GM23248 (cell line): ENCODE measurements at places on chromosomes 4 and X. TPM values are rescaled to one million over a fixed set of nuclear protein-coding genes. Genes with fewer than 3 reads are reported as not detected.
A peak's percentile ranks its signal among the peaks of the same experiment; 100 is the strongest.

Gene DGAT2L6
- not detected in 2 replicates for total RNA-seq

Gene ASMTL
- total RNA-seq, result 8.1 and 15.7 TPM in 2 replicates

GRCh38 chrX:148771440-148771839, 271.0 kb downstream of the AFF2 start:
- no peak overlapping the region for H3K4me3 ChIP-seq
- H3K4me1 ChIP-seq, result no peaks in the 10 kb centered on the region
- no peaks in the 10 kb centered on the region for H3K27me3 ChIP-seq
- no peak for DNase-seq
- H3K27ac ChIP-seq, result no peak overlapping the region
- H3K36me3 ChIP-seq, result no peaks in the 10 kb centered on the region

DNA sequence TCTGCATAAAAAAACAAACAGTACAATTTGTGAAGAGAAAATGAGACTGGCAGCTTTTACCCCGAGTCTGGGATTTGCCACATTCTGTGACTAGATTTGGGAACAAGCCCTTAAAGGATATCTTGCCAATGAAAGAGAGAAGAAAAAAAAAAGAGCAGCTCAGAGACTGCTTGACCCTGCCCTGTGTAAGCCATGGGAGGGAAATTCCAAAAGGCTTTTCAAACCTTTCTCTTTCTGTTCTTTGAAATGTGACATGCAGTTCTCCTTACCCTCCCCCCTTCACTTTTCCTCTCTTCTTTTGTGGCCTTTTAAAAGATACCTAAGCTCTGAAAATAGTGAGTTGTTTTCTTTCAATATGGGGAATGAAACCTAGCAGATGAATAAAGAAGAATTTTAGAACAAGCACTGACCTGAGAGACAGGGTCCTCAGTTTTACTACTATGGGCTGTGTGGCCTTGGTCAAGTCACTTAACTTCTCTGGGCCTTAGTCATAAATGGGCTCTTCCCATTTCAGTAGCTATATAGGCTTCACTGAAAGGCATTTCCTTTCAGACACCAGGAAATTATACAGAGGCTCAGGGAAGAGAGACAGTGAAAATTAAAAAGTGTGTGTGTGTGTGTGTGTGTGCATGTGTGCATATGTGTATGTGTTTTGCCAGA, 5.1 kb downstream of the CCDC160 start:
- no peak overlapping the region for H3K4me3 ChIP-seq
- H3K36me3 ChIP-seq, result no peaks in the 10 kb centered on the region
- H3K4me1 ChIP-seq, result no peaks in the 10 kb centered on the region
- DNase-seq, result no peak
- H3K27ac ChIP-seq, result no peak overlapping the region
- H3K27me3 ChIP-seq, result no peaks in the 10 kb centered on the region

Gene POF1B
- total RNA-seq, result not detected in 2 replicates

- H3K36me3 ChIP-seq, result no peaks in the 10 kb centered on the region
- DNase-seq, result no peak
- no peak overlapping the region for H3K4me3 ChIP-seq
- H3K4me1 ChIP-seq, result no peaks in the 10 kb centered on the region
- no peaks in the 10 kb centered on the region for H3K27me3 ChIP-seq
Observed at GRCh38 chrX:100350704-100351489, 59.2 kb downstream of the PCDH19 start.

GRCh38 chr4:3374011-3374645, 67.6 kb upstream of the HGFAC start:
- no peak overlapping the region for H3K4me3 ChIP-seq
- no peak overlapping the region for H3K27ac ChIP-seq
- peaks cover 25% of the 10 kb centered on the region for H3K4me1 ChIP-seq
- DNase-seq, result no peak
- H3K27me3 ChIP-seq, result no peaks in the 10 kb centered on the region

GRCh38 chr4:94995684-94996394, 238.1 kb downstream of the BMPR1B start:
- no peaks in the 10 kb centered on the region for H3K36me3 ChIP-seq
- H3K27me3 ChIP-seq, result no peaks in the 10 kb centered on the region
- H3K27ac ChIP-seq, result no peak overlapping the region
- peak overlapping the region; percentile 45 for H3K4me3 ChIP-seq

Gene EREG
- total RNA-seq, result 4.2 and 4.4 TPM in 2 replicates
